ENCODE measurements at places on chromosomes 3 and 15.

GRCh38 chr3:126424039-126424717, 29.5 kb downstream of the CFAP100 start:
- DNase-seq, result no peak

DNA sequence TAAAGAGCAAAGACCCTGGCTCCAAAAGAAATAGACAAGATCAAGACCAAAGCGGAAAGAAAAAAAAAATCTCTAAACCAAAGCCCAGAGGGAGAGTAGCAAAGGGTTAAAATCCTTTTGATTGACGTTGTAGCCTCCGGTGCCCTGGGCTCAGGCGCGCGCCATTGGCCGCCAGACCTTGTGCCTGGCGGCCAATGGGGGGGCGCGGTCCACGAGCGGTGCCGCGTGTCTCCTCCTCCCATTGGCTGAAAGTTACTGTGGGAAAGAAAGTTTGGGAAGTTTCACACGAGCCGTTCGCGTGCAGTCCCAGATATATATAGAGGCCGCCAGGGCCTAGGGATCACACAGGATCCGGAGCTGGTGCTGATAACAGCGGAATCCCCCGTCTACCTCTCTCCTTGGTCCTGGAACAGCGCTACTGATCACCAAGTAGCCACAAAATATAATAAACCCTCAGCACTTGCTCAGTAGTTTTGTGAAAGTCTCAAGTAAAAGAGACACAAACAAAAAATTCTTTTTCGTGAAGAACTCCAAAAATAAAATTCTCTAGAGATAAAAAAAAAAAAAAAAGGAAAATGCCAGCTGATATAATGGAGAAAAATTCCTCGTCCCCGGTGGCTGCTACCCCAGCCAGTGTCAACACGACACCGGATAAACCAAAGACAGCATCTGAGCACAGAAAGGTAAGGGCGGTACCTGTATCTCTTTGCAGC, at the start of gene HES1:
Gene HES1, plus strand, starts transcription at position 343 of the 713 bp plus-strand sequence. Its CDS starts 233 bp downstream, at position 576.
- DNase-seq, result peak; percentile 97

GRCh38 chr3:68893600-68894239, 38.6 kb downstream of the TAFA4 start:
- no peak for DNase-seq

- no peak for DNase-seq
These were observed 37.9 kb downstream of the DPH6 start for GRCh38 chr15:35507932-35508638.

DNA sequence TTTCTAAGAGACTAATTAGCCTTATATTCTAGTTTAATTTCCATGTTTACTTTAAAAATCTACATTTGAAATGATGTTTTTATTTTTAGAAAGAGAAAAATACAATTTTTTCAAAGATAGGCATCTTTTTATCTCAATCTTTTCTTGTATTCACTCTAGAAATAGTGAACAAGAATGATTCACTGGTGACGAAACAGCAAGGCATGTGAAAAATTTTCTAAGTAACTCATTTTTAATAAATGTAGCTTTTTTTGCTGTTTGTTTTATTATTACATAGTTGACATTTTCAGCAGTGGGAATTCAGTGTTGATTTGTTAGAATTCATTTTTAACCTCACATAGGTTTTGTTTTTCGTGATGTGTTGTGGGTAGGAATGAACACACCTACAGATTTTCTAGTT, 1226.4 kb downstream of the NSUN3 start:
- DNase-seq, result no peak

- no peak for DNase-seq
These were observed 537.7 kb upstream of the MDFIC2 start for GRCh38 chr3:70849911-70850699.

GRCh38 chr3:9279966-9280365, 30.5 kb upstream of the SRGAP3 start:
- no peak for DNase-seq

DNA sequence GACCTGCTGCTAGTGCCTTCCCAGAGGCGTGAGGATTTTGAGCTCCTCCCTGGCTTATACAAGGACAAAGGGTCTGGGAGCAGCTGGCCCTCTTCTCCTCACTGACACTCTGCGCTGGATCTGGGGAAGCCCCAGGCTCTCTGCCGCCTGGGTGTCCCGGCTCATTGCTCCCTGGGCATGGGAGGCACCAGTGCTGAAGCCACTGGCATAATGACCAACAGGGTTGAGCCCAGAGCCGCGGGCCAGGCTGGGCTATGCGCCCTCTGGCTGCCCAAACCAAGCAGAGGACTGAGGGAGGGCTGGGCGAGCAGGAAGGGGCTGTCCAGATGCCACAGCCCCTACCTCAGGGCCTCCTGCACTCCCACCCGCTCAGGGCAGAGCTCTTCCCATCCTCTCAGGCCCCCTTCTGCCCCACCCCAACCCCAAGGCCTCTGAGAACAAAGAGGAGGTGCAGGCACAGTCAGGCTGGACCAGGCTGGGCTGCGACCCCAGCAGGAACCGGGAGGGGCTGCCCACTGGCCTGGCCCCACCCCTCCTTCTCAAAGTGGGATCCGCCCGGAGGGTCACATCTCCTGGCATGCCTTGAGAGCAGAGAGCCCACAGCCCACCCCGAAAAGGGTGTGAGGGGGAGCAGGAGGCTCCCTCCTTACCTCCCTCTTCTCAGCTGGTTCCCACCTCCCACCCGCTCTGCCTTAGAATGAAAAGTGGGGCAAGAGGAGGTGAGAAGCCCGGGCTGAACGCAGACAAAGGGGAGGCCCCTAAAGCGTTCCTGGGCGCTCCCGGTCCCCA, 1.6 kb downstream of the LINGO1 start:
- DNase-seq, result peak; percentile 47

- no peak for DNase-seq
These were observed 39.2 kb downstream of the MBNL1 start for GRCh38 chr3:152307829-152308474.

DNA sequence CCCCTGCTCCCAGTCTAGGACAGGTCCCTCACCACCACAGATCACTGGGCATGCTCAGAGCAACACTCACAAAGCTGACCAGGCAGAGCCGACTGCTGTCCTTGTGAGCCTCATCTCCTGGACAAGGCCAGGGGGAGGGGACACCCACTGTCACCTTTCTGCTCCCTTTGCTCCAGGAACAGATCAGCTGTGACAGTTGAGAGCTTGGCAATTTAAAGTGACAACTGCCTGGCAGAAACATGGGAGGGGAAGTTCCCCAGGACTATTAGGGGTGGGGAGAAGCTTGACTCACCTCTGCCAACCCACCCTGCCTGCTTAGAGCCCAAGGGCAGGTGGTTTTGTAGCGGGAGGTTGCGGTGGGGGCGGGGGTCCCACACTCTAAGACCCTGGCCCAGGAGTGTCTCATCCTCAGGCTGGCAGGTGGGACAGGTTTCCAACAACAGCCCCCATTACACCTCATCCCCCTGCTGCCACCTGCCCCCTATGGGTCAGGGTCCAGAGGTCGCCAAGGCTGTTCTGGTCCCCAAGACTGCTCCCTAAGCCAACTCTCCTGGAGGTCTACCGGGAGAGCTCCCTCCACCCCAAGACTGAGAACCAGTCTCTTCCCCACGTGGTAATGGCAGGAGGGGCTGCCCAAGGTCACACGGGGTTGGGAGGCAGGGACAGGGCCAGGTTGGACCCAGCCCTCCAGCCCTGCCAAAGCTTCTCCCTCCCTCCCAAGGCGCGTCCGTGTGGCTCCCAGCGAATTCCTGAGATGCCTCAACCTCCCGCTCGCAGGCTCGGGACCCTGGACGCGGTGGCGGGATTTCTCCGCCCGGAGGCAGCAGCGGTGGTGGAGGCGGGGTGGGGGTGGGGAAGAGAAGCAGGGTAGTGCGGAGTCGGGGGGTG, 80.4 kb downstream of the IQSEC1 start:
- no peak for DNase-seq

DNA sequence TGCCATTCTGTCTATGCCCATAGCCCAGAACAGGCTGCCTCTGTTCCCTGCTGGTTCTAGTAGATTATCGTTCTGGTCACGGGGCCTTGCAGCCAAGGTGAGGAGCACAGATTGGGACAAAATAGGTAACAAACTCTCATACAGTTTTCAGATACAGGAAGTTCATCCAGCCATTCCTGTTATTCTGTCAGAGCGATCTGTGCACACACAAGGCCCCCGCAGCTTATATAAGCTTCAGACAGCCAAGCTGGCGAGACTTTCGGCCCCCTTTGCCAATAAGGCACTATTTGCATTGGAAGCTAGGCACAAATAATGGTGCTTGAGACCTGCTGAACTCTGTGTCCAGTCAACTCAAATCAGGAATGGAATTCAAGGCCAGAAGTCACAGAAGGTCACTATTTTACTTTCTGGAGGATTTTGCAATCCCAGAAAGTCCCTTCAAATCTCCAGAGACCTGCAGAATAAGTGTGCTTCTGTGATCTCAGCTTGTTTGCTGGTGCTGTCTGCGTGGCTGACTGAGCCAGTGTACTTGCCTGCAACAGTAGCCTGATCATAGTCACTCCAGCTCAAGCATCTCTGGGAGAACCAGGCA, 69.4 kb downstream of the BFSP2 start:
- no peak for DNase-seq

- DNase-seq, result peak; percentile 28
These were observed at the start of gene BCL2A1 for GRCh38 chr15:79970624-79971434. Gene BCL2A1 (minus strand): TSS chr15:79971196. CDS start chr15:79971119, 77 bp downstream.

GRCh38 chr3:65376426-65376825, 662.3 kb downstream of the MAGI1 start:
- DNase-seq, result no peak

DNA sequence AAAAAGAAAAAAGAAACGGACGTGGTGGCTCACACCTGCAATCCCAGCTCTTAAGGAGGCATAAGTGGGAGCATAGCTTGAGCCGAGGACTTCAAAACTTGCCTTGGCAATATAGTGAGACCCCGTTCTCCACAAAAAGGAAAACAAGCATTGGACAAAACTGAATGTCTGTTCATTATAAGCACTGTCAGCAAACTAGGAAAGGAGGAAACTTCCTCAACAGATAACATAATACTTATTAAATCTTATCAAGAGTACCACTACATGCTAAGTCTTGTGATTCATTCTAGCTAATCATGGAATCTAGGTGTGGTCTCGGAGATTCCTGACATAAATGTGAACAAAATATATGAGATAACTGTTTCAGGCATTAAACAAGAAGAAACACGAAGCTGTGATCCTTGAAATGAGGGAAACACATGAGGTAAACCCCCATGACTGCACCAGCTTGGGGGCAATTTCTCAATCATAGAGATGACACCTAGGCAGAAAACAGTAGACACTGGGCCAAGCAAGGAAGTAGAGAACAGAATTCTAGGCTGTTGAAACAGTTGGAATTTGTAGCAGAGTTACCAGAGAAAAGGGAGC, 33.3 kb downstream of the TRPM7 start:
- no peak for DNase-seq

DNA sequence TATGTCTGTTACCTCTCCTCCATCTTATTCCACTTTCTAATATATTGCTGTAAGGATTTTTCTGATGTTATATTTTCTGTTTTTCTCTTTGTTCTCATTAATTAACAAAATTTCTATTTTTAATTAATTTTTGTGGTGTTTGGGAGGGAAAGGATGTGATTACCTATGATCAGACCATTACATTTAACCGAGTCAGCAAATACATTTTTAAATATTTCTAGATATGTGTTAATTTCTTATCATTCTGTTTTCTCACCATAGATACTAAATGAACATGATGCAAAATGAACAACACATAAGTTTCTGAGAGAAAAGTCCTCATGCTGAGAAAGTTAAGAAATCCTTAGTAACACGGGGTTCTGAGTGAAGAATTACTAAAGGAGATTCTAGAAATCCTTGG, 80.6 kb upstream of the P2RY1 start:
- no peak for DNase-seq

DNA sequence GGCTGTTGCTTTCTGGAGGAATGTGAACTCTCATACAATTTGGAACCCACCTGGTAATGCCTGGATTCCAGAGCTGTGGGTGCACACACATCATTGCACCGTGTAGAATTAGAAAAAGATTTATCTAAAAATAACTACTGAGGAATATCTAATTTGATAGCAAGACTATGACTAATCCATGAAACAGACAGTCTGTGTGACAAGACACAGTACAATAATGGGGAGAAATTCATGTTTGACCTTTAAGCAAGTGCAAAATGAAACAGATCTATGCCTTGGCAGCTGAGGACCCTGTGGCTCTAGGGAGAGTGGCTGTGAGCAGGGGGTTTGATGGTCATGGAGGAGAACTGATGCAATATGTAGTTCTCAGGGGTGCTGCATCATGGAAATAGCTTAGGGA, 7.9 kb upstream of the DOCK3 start:
- no peak for DNase-seq

- peak; percentile 50 for DNase-seq
These were observed 8.5 kb upstream of the DAG1 start for GRCh38 chr3:49461443-49462171.

DNA sequence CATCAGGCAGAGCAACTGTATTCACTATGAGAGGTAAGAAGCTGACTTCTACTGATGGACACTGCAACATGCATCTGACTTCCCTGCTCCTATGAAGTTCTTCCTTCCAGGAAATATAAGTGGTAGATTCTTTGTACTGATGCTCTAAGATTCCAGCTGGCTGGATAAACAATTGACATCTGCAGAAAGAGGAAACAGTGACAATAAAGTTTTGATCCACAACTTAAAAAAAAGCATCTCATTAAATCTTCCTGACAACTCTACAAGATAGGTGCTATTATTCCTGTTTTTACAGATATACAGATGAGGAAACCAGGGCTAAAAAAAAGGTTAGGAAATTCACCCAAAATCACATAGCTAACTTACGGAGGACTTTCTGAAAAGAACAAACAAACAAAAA, 142.8 kb downstream of the VPS13C start:
- DNase-seq, result no peak

DNA sequence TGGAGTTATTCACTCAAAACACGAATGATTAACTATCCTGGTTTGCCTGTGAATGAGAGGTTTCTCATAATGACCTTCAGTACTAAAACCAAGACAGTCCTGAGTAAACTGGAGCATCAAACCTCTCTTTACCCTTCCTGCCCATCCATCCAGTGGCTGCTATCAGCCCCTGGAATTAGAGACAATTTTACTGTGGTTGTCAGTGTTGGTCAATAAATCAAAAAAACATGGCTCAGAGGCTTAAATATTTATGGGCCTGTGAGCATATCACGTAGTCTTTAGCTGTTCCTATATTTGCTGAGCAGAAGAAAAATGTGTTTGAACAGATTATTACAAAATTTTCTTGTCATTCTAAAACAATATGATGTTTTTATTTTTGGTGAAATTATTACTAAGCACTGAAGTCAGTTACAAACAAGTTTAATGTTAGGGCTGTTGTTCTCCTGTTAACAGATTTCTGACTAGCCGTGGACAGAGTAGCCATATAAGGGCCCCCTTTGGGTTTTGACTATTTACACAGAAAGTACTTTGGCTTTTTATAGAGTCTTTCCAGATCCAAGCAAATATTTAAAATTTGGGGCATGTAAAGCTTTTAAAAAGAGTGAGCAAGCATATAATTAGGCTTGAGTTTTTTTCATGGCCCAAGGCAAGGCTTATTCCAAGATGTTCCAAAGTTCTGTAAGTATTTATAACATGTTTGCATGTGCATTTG, 580.9 kb downstream of the DIPK2A start:
- DNase-seq, result no peak

- peak; percentile 73 for DNase-seq
These were observed 79.1 kb upstream of the MEF2A start for GRCh38 chr15:99486371-99487336.

GRCh38 chr3:189122110-189122509, 49.7 kb upstream of the TPRG1 start:
- DNase-seq, result no peak

- DNase-seq, result peak; percentile 17
These were observed 28.7 kb upstream of the PLOD2 start for GRCh38 chr3:146189519-146190173.

- no peak for DNase-seq
These were observed 2.9 kb downstream of the SAMD7 start for GRCh38 chr3:169914321-169914720.

- DNase-seq, result peak; percentile 59
These were observed 106.3 kb downstream of the PLD1 start for GRCh38 chr3:171704002-171704401.

- no peak for DNase-seq
These were observed 9.2 kb upstream of the SSR3 start for GRCh38 chr3:156563900-156564682.
